ENCODE measurements at places on chromosomes 16 and 17. TPM values are rescaled to one million over a fixed set of nuclear protein-coding genes. Genes with fewer than 3 reads are reported as not detected.

- DNase-seq = no peak
Observed at GRCh38 chr16:30032083-30032819, 1.2 kb upstream of the TLCD3B start.

DNA sequence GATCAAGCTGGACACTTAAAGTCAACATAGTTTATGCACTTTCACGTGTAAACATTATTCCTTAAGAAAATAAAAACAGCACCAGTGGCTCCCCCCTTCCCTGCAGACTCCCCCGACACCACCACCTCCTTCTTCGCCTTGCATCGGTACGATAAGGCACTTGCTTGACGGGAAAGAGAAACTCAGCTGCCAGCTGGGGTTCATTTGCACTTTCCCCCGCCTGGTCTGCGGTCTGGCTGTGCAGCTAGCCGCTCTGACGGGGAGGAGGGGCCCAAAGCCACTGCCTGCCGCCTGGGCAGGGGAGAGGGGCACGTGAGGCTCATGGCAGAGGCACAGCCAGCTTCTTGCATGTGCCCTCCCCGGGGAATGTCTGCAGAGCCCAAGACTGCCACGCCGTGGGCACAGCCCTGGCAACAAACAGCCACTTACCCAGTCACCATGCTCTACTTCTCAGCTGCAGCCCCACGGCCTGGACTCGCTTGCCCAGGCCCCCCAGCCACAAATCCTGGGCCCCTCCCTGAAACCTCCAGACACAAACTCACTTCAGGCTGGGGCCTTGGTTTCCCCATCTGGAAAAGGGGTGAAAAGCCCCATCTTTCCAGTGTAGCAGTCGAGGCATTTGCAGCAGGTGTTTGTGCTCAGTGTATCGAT, 16.5 kb upstream of the PRM1 start:
- peak; percentile 91 for DNase-seq

DNA sequence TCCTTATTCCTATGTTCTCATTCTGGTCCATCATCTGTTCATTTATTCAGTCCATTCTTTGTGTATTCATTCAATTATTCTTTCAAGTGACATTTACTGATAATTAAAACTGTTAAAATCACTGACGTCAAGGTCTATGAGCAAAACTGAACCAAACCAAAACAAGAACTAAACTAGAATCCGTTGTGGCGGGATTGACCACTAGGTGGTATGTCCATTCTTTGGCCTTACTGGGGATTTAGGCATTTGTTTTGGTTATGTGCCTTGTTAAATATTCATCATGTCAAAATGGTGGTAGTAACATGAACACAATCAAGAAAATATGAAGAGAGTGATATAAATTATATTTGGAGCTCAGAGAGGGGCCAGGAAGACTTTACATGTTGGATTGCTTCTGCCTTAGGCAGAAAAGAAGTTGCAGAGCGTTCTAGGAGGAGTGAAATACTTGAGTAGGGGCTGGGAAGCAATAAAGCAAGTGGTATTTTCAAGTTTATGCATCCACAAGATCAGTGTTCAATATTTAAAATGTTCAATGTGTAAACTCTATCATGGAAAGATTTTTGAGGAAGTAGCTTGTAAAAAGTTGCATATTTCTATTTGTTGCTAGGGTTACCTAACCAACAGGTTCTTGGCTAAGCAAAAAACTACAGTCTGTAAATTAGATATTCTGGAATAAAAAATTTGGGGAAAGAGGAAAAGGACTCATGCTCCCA, 129.0 kb downstream of the CDH13 start:
- no peak for DNase-seq

GRCh38 chr16:554640-555365, 5.4 kb upstream of the PRR35 start:
- DNase-seq = no peak

Gene SLFN12L
- total RNA-seq = 5.1 TPM

Gene EPN2
- total RNA-seq = 54.5 TPM

Gene CHMP6
- 29.9 TPM for total RNA-seq

- no peak for DNase-seq
Observed at GRCh38 chr16:11526655-11527350, 59.9 kb downstream of the LITAF start.

- DNase-seq = no peak
Observed at GRCh38 chr17:4710693-4711634, 532 bp downstream of the ARRB2 start.

GRCh38 chr16:57530104-57530521, 6.3 kb downstream of the CCDC102A start:
- peak; percentile 65 for DNase-seq

Gene TBC1D3G
- not detected for total RNA-seq

DNA sequence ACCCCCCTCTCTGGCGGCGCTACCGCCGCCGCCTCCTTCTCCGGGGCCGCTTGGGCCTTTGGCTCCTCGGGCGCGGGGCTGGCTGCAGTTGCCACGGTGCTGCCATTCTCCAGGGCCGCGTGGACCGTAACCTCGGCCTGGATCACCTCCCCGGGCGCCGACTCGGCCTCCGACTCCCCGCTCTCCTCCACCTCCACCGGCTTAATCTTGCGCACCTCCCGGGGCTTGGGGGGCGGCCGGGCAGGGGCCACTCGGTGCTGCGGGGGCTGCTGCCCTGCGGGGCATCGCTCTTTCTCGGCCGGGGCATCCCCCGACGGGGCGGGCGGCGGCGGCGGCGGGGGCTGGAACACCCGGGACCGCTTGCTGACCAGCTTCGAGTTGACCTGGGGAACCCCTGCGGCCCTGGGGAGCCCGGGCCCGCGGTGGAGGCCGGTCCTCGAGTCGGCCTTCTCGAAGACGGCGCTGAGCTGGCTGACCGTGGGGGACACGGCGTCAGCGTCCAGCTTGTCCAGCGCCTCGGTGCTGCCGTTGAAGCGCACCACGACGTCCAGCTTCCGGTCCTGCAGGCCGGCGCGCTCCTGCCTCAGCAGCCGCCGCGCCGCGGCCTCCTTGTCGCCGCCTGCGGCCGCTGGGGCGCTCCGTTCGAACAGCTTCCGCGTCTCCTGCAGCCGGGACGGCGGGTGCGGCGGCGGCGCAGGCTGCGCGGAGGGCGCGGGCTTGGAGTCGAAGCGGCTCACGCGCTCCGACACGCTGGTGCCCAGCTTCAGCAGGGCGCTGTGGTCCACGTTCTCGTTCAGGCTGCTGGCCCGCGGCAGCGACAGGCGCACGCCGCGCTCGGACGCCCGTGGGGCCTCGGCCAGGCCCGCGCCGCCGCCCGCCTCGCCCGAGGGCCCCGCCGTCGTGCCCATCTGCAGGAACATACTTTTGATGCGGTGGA, 792 bp downstream of the PPP1R9B start:
- DNase-seq = peak; percentile 86

DNA sequence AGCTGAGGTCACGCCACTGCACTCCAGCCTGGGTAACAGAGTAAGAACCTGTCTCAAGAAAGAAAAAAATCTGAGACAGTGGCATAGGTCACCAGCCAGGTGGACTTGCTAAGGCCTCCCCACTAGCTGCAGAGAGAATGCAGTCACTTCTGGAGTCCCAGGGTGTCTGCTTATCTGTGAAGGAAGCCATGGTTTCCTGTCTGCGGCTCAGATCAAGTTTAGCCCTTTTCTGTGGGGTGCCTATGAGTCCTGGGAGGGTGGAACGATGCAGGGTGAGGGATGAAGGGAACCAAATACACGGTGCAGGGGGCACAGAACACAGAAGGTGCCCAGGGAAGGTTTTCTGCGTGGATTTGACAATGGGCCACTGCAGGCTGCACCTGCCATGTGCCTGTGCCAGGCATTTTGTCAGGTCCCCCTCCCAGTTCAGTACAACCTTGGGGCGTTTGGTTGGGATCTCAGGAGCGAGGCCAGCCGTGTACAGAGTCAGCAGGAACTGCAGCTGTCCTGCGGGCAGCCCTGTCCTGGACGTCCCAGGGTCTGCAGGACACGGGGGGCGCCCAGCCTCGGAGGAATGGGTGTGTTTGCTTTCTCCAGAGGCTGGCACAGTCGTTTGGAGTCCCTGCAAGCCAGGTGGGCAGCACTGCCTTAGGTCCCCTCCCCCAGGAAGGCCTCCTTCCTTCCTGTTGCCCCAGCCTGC, 41.8 kb downstream of the RAB11FIP4 start:
- no peak for DNase-seq

DNA sequence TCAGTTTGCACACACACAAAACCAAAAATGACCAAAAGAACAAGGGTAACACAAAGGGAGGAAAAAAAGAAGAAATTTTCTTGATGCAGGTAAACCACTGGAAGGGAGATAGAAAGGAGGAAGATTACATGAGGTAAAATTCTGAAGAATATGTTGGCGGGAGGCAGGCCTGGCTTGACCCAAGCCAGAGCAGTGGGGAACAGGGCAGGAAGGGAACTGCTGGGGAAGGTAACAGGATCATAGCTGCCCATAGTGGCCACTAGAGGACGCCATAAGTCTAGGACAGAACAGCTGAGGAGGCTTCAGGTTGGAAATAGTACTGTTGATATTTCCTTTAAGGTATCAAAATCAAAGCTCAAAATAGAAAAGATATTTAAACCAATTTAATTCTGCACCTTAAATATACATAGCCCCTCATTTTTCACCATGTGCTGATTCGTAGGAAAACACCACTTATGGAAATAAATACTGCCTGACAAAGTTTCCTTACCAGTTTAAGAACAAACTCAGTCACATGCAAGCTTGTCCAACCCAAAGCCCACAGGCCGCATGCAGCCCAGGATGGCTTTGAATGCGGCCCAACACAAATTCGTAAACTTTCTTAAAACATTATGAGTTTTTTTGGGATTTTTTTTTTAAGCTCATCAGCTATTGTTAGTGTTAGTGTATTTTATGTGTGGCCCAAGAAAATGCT, 15.5 kb downstream of the VPS35 start:
- no peak for DNase-seq

- DNase-seq = no peak
Observed at GRCh38 chr16:55039511-55039910, 108.8 kb downstream of the IRX5 start.

Gene ATAD5
- total RNA-seq = 1.1 TPM

- DNase-seq = peak; percentile 46
Observed at GRCh38 chr16:3646348-3646920, 8.1 kb upstream of the DNASE1 start.

DNA sequence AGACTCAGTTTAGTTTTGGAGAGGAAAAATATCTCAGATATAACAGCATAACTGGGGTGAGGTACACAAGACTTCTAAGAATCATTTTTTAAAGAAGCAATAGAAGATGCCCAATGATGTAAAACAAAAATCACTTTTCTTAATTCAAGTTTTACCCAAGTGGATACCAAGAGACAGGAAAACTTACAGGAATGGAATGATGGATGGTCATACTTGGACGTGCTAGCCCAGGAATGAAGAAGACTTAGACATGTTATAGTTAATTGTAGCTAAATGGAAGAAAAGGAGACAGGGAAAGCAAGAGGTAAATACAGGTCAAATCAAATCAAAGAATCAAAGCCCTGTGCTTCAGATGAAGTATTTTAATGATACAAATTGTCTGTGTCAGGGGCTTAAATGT, 312.7 kb upstream of the KCNJ16 start:
- DNase-seq = no peak

Gene CD7
- total RNA-seq = 7.2 TPM
